Stimulated activated CD8-positive, alpha-beta memory T cell treated with anti-CD3 and anti-CD28 coated beads, Interleukin-7, amount 100 ng/mL, for 4 hours (primary cell): ENCODE measurements at places on chromosomes 12 and 14.

DNA sequence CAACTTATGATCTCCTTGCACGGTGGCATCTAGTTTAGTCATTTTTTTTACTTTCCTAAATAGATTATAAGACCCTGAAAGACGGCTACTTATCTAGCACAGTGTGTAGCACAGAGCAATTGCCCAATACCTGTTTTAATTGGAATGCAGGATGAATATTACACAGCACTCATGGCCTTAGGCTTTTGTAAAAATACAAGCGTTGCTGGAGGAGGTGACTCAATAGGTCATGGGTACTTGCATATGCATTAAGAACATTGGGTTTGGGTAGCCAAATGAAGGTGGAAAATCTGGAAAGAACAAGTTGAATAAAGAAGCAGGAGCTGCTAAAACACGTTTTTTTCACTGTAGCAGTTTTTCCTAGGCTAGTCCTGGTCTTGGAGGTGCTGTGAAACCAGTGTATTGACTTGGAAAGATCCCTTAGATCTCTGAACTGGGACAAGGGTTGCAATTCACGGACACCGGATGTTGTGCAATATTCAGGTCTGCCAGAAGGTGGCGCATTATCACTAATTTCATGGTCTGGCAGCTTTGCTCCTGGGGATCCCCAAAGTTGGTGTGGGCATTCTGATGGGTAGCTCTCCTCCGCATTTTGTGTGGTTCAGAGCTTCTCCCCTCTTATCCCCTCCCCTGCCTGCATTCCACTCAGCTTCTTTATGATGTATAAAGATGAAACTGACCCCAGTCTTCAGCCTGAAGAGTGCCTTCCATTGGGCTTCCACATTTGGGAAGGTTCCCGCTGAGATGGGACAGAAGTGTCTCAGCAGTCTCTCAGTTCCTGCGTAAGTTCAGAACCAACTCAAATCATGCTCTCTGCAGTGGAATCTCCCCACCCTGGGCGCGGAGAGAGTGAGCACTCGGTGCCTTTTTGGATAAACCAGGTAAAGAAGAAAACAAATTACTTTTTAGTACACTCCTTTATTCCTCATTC is 278.3 kb downstream of the NRXN3 start:
- no peak for DNase-seq

DNA sequence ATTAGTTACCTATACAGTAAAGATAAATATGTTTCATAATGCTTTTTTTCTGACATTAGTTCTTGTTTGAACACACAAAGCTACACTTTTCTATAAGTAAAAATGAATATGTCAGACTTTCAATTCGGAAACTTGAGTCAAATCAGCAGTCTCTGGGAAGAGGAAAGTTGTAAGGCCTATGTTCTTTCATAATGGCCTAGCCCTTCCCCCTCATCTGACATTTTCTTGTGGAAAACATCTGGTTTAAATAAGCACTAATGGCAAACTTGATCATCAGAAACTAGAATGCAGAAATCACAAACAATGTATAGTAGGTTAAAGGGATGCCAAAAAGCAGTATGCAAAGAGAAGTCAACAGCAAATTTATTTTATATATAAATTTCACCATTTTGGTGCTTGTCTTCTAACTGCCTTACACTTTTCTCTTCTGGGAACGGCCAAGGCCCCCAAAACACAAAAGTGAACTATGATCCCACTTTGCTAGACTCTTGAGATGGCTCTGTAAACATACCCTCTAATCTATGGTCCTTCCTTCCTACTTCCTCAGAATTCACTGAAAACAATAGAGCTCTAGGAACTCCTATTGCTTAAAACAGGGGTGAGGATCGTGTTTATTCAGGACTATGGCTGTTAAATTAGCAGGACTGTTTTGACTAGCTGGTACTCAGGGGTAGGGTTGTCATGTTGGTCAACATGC is 444.1 kb downstream of the RAD51B start:
- DNase-seq: no peak

DNA sequence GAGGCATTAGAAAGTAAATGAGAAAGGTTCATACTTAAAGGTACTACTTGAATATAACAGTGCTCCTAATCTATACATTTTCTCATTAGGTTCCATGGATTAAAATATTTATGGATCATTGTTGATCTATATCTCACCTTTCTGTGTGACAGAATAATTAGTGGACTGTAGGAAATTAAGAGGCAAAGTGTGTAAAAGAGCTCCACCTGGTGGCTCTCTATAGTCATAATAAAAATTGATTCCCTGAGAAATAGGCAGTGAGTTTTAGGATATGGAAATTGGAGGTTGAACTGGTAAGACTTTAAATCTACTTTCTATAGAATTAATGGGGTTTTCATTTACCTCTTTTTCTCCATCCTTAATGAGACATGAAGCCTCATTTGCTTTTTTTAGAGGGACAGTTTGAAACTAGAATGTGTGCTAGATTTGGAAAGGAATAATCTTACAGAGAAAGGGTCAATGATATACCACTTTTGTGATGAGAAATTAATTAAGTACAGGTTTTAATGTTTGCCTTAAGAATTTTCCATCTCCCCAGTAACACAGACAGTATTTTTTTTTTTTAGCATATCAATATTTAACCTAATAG is 11.8 kb upstream of the DERA start:
- no peak for DNase-seq

- no peak for DNase-seq
Measured at GRCh38 chr12:85920324-85920947, 46.3 kb downstream of the NTS start.

DNA sequence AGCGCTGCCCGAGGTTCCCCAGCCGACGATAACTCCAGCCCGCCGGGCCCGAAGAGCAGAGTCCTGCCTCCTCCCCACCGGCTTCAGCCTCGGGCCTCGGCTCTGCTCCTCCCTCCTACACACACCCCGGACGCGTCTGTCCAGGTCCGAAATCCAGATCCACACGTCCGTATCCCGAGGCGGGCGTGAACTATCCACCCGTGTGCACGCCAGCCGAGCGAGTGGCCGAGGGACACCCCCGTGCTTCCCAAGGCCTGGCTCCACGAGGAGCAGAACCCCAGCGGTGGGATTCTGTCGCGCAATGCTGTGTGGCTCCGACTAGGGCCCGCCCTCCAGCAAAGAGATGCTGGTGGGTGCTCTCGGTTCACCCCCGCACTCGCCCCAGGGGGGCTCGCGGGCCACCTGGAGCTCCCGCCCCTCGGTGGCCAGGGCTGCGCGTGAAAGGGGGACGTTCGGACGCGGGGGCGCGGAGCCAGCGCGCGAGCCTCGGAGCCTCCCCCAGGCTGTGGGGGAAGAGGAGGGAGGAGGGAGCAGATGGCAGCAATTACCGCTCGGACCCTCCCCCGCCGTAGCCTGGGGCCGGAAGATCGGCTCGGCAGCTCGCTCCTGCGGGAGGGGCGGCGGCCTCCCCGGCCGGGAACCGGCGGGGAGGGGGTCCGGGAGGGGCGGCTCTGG is 18.9 kb upstream of the ANKRD33 start:
- no peak for DNase-seq

DNA sequence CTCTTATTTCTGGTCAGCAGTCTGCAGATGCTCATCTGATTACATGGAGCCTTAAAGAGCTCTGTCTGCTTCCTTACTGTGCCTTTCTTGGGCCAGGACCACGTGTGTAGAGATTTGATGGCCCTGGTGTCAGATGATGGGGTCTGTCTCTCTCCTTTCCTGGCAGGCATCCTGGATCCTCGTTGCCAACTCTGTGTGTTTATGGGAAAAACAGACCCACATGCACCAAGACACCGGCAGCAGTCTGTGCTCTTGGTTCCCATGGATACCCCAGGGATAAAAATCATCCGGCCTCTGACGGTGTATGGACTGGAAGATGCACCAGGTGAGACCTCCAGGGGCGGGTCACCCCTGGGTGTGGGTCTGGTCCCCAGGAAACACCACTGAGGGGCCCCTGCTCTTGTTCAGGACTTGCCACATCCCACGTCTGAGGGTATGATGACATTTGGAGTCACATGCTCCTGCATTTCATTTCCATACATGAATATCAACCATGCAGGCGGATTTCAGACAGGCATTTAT is 18.5 kb upstream of the ALDH2 start:
- DNase-seq: no peak

DNA sequence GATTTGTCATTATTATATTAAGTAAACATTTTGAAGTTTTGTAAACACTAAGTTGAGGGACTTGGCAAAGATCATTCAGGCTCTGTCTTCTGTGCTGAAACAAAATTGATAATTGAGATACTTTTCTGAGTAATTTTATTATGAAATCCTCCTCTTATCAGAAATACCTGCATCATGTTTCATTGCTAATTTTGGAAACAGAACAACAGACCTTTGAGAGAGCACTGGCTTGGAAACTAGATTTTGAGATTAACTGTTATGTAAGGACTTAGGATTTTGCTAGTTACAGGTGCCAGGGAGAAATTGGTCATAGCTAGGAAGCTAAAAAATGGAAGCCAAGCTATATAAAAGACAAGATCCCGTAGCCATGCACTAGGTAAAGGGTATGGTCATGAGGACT is 201.7 kb upstream of the DCN start:
- DNase-seq: no peak

DNA sequence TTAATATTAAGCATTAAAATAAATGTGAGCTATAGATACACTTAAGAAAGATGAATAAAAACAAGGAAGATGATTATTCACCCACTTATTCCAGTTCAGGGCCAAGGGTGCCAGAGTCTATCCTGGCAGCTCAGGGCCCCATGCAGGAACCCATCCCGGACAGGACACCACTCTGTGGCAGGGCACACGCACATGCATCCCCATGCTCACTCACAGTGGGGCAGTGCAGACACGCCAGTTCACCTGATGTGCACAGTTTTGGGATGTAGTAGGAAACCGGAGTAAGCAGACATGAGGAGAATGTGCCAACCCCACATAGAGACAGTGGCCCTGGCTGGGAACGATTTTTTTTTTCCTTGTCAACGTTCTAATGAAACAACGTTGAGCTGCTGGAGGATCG is 47.2 kb downstream of the DICER1 start:
- no peak for DNase-seq

DNA sequence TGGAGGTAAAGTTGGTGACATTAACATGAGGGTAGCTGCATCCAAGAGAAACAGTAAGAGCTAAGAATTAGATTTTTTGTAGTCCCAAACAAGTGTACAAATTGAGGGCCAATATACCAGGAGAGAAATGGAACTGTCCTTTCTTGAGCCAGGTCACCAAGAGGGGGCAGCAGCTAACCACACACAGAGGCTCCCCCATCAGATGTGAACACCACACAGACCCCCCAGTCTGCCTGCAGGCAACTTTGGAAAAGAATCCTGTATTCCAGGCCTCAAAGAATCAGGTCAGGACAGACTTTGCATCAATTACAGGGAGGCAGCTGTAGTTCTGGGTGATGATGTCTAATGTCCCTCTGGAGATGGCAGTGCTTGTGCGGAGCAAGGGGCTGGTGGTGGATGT is 77.9 kb downstream of the SPTB start:
- no peak for DNase-seq

DNA sequence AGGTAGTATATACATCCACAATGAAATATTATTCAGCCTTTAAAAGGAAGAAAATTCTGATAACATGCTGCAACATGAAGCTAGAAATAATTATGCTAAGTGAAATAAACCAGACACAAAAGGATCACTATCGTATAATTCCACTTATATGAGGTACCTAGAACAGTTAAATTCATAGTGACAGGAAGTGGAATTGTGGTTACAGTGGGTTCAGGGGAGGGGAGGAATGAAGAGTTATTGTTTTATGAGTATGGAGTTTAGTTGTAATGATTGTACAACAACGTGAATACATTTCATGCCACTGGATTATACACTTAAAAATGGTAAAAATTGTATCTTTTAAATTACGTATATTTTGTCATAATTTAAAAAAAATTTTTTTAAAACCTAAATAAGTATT is 21.0 kb downstream of the EEA1 start:
- DNase-seq: no peak

DNA sequence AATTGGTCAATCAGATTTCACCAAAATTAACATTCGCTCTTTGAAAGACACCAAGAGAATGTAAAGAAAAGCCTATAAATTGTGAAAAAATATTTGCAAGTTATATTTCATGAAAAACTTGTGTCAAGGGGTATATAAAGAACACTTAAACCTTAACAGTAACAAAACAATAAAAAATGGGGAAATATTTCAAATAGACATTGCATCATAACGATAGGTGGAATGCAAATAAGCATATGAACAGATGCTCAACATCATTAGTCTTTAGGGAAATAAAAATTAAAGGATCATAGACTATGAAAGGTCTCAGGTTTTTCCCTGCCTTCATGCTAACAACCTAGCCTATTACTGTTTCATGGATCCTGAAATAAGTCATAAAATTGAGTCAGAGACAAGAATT is 64.3 kb downstream of the COCH start:
- no peak for DNase-seq

DNA sequence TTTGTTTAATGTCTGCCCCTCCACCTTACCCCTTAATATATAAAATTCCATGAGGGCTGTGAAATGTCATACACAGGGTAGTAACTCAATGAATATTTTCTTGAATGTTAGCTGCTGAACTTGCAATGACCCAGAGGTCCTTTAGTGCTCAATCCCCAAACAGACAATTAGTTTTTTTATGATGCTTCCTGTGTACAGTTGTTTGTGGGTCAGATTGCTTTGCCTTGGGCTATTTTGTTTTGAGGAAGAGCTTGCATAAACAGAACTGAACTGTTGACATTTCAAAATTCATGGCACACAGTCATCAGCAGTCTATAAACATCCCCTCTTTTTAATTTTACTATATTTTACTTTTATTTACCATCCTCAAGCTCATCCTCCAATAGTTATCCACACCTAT is 820.5 kb upstream of the SEL1L start:
- no peak for DNase-seq

- DNase-seq: no peak
Measured at GRCh38 chr14:99570544-99571302, 33.3 kb downstream of the CCDC85C start.

- no peak for DNase-seq
Measured at GRCh38 chr14:104678901-104679705, 10.3 kb upstream of the INF2 start.

DNA sequence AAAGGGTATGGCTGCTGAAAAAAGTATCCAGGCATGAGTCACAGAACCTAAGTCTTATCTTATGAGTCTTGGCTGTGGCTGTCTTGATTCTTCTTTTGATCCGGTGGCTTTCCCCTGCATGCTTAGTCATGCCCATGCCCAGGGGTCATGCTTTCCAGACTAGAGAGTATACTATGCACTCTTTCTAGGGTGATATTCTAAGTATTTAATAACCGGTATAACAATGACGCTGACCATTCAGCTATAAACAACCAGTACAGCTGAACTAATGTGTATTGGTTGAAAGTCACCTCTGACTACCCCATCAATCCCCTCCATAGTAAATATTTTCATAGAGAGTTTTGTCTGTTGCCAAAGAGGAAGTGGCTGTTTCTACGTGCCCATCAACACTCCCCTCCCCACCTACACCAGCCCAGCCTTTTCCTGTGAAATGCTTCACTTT is 34.7 kb upstream of the NRXN3 start:
- DNase-seq: no peak

DNA sequence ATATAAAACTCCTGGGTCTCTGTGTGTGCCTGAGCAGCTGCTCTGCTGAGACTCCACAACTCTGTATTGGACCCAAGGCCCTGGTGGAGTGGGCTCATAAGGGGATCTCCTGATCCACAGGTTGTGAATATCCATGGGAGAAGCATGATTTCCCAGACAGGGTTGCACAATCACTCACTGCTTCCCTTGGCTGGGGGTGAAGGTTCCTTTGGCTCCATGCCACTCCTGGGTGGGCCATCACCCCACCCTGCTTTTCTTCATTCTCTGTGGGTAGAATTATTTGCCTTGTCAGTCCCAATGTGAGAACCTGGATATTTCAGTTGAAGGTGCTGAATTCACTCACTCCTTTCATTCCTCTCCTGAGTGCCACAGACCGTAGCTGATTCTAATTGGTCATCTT is 205.2 kb upstream of the TMEM260 start:
- DNase-seq: no peak
